ENCODE measurements at places on chromosomes 3 and 15. TPM values are rescaled to one million over a fixed set of nuclear protein-coding genes. Genes with fewer than 3 reads are reported as not detected.
A peak's percentile ranks its signal among the peaks of the same experiment; 100 is the strongest.

- H3K27me3 ChIP-seq, result no peaks in the 10 kb centered on the region
- DNase-seq, result peak; percentile 46
- peaks cover 3% of the 10 kb centered on the region for H3K4me1 ChIP-seq
- no peaks in the 10 kb centered on the region for H3K36me3 ChIP-seq
These were observed 40.0 kb upstream of the TRH start for GRCh38 chr3:129934234-129935123.

Gene ITIH3
- not detected for total RNA-seq

Gene ANKUB1
- total RNA-seq, result not detected

- H3K4me1 ChIP-seq, result peaks cover 1% of the 10 kb centered on the region
- H3K4me3 ChIP-seq, result no peak overlapping the region
- DNase-seq, result no peak
- H3K27me3 ChIP-seq, result no peaks in the 10 kb centered on the region
- no peaks in the 10 kb centered on the region for H3K36me3 ChIP-seq
- H3K27ac ChIP-seq, result no peak overlapping the region
These were observed 11.0 kb downstream of the GABPB1 start for GRCh38 chr15:50344006-50344464.

GRCh38 chr15:80730387-80730786 lies 35.3 kb downstream of the ABHD17C start:
- DNase-seq, result no peak
- no peaks in the 10 kb centered on the region for H3K36me3 ChIP-seq
- H3K4me3 ChIP-seq, result no peak overlapping the region
- no peak overlapping the region for H3K27ac ChIP-seq
- no peaks in the 10 kb centered on the region for H3K27me3 ChIP-seq
- no peaks in the 10 kb centered on the region for H3K4me1 ChIP-seq

Gene LRRC49
- not detected for total RNA-seq

- H3K4me3 ChIP-seq, result peak overlapping the region; percentile 57
- H3K27ac ChIP-seq, result no peak overlapping the region
- no peak for DNase-seq
- H3K27me3 ChIP-seq, result no peaks in the 10 kb centered on the region
- H3K4me1 ChIP-seq, result no peaks in the 10 kb centered on the region
These were observed 504.7 kb upstream of the PROK2 start for GRCh38 chr3:72289692-72290071.

DNA sequence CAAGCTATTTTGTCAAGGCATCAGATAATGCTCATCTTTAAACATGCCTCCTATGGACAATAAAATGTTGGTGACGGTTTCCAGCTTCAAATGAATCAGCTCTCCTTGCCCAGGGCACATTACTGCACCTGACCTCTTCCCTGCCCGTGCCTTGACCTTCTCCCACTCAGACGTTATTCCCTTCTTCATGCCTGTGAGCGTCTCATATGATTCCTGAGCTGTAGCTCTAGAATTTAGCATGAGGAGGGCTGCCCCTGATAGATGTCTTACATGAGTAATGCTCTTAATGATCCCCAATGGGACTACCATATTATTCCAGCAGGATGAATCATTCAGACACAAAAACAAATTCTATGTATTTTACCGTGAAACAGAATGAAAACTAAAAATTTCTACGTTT lies 762.7 kb downstream of the ROBO1 start:
- no peaks in the 10 kb centered on the region for H3K36me3 ChIP-seq
- no peaks in the 10 kb centered on the region for H3K27me3 ChIP-seq
- no peaks in the 10 kb centered on the region for H3K4me1 ChIP-seq
- H3K4me3 ChIP-seq, result no peak overlapping the region
- H3K27ac ChIP-seq, result no peak overlapping the region
- DNase-seq, result no peak

- H3K4me1 ChIP-seq, result no peaks in the 10 kb centered on the region
- no peak overlapping the region for H3K4me3 ChIP-seq
- no peak for DNase-seq
- H3K27me3 ChIP-seq, result no peaks in the 10 kb centered on the region
- H3K36me3 ChIP-seq, result no peaks in the 10 kb centered on the region
These were observed 75.3 kb upstream of the BOC start for GRCh38 chr3:113136071-113136470.

Gene GPR62
- total RNA-seq, result not detected

All from naive thymus-derived CD4-positive, alpha-beta T cell (primary cell).